ENCODE measurements at places on chromosomes 5 and 9.

DNA sequence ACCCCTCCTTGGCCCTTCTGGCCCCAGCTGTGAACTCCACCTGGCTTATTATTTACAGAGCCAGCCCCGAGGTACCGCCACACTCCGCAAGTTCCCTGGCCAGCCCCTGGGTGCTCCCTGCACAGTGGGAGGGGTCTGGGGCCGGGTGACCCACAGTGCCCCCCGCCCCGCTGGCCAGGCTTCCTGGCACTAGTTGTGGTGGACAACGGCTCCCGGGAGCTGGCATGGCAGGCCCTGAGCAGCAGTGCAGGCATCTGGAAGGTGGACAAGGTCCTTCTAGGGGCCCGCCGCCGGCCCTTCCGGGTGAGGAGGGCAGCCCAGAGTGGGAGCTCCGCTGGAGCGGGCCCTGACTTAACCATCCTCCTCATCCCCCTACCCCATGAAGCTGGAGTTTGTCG lies 3.9 kb downstream of the MAMDC4 start:
- DNase-seq = no peak

GRCh38 chr5:114176356-114176755 lies 185.5 kb upstream of the KCNN2 start:
- no peak for DNase-seq

- no peak for DNase-seq
Measured at GRCh38 chr5:132365213-132365612, 4.3 kb upstream of the SLC22A5 start.

GRCh38 chr5:33537240-33537639 lies 96.5 kb downstream of the TARS1 start:
- no peak for DNase-seq

- DNase-seq = no peak
Measured at GRCh38 chr5:92353107-92354030, 970.3 kb upstream of the ARRDC3 start.

- no peak for DNase-seq
Measured at GRCh38 chr9:84331119-84331809, 9.3 kb downstream of the SLC28A3 start.

- no peak for DNase-seq
Measured at GRCh38 chr9:109083141-109083540, 36.6 kb downstream of the TMEM245 start.

GRCh38 chr9:118455259-118455658 lies 751.1 kb downstream of the TLR4 start:
- DNase-seq = no peak

GRCh38 chr5:36877667-36878391 lies 1.3 kb downstream of the NIPBL start:
- no peak for DNase-seq

DNA sequence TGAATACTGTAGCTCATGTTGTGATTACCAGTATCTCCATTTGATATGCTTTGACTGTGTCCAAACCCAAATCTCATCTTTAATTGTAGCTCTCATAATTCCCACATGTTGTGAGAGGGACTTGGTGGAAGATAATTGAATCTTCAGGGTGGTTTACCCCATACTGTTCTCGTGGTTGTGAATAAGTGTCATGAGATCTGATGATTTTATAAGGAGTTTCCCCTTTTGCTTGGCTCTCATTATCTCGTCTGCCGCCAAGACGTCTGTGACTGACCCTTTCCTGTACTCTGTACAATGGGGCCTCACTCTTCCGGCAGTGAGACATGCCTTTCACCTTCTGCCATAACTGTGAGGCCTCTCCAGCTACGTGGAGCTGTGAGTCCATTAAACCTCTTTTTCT lies 59.3 kb downstream of the TRIO start:
- no peak for DNase-seq

GRCh38 chr9:126173401-126173800 lies 153.2 kb upstream of the MVB12B start:
- no peak for DNase-seq

- DNase-seq = no peak
Measured at GRCh38 chr5:80569961-80570786, at the start of gene ANKRD34B. Gene ANKRD34B, minus strand, starts transcription at chr5:80570280. Its CDS starts 10,261 bp downstream, at chr5:80560019.

- no peak for DNase-seq
Measured at GRCh38 chr9:114900942-114901802, 29.2 kb downstream of the TNFSF8 start.

- DNase-seq = no peak
Measured at GRCh38 chr9:73683862-73684591, 532.4 kb downstream of the ANXA1 start.

DNA sequence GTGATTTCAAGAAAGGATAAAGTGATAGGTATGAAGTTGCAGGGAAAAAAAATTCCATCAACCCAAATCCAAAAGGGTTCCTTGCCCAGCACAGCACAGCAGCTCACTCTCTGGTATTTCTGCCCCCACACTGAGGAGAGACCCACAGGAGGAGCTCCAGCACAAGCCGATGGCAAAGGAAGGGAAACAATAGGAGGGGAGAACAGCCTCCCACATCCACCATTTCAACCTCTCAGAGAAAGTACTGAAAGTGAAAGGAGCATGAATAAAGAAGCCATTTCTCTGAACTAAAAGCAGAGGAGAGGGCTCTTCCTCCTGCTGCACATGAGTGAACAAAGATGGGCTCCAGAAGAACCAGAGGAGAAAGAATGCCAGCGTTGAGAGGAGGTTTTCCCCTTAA lies 54.9 kb upstream of the ZSWIM6 start:
- no peak for DNase-seq

DNA sequence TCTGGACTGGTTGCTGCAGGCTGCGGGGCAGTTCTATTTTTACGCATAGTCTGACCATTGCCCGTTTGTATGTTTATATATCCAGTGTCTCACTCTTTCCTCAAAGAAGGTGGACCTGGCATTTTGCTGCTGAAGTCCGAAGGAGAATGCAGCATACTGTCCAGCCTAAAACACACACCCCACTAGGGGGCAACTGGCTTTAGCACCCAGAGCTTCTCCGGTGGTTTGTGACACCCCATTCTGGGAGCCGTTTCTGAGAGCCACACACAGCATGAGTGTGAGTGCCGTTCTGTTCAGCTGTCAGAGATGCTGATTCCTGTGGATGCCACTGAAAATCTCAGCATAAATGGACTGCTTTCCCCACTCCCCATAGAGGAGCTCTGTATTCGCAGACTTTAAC lies 290.5 kb upstream of the TAS2R1 start:
- no peak for DNase-seq

GRCh38 chr5:107532169-107532878 lies 138.4 kb downstream of the EFNA5 start:
- no peak for DNase-seq

DNA sequence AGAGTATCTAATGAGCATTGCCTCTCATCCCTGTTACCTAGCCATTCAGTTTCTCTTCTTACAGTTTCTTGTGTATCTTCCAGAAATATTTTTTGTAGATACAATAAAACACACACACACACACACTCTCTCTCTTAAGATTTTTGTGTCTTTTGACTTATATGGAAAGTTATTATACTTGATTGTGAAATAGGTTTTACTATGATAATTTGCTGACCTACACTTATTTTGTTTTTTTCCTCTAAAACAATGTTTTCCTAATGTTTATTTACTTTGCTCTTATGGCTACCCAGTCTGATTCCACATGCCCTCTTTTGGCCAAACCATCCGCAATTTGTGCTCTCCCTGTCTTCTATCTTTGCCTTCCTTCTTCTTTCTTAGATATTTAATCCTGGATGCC lies 25.3 kb downstream of the LRRTM2 start:
- DNase-seq = no peak

GRCh38 chr9:30120666-30121065 lies 2263.8 kb upstream of the ACO1 start:
- no peak for DNase-seq

GRCh38 chr5:56080375-56081052 lies 85.8 kb upstream of the IL6ST start:
- DNase-seq = no peak

- DNase-seq = no peak
Measured at GRCh38 chr5:1004461-1005248, 3.9 kb upstream of the NKD2 start.

DNA sequence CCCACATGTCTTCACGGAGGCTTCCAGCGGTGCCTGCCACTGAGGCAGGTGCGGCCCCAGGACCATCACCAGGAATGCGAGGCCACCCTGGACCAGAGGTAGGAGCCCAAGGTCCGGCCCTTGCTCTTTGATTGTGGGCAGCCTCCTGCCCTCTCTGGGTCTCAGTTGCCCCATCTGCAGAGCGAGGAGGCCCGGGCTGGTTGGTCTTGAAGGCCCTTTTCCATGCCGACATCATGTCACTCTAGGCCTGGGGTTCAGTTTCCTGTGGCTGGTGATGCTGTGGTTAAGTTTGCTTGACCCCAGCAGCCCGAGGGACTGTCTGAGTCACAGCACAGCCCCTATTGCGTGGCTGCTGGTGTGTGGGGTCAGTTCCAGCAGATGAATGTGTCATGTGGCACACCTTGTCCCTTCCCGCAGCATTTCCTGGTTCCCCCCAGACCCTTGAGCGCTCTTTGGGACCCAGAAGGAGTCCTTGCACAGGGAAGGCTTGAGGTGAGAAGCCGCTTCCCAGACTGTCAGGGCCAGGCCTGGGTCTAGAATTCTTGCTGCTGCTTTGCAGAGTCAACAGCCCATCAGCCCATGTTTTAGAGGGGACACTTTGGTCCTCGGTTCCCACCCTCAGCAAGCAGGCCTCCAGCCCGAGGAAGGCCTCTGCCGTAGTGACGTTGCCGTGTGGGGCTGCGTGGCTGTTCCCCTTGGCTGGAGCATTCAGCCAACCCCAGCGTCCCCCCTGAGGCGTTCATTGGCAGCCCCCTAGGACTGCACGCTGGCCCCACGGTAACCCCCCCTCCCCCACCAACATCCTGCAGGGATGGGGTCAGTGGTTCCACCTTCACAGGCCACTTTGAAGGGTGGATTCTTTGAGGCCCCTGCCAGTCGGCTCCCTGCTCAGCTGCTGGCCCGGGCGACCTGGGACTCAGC lies 31.0 kb upstream of the HMCN2 start:
- DNase-seq = no peak

DNA sequence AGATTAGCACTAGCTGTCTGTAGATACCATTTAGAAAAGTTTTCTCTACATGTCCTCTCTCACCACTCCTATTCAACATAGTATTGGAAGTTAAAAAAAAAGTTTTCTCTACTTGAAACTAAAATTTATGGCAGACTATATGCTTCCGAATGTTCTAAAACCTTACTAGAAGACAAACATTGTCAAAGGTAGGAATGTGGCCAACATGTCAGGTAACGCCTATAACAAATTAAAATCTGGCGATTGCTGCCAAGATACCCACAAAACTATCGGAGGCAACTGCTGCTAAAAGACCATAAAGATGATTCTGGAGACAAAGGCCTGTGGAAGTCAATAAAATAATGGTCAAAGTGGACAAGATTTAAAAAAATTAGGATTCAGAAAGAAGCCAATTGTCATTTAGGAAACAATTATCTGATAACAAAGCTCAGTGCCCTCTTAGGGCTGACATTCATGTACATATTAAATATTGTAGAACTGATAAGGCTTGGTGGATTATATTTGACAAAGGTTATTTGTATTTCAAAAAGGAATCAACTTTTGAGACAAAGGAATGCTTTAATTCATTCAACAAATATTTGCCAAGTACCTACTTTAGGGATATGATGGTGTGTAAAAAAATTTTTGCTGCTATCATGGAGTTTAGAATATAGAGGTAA lies 52.7 kb downstream of the CDKN2A start:
- no peak for DNase-seq

DNA sequence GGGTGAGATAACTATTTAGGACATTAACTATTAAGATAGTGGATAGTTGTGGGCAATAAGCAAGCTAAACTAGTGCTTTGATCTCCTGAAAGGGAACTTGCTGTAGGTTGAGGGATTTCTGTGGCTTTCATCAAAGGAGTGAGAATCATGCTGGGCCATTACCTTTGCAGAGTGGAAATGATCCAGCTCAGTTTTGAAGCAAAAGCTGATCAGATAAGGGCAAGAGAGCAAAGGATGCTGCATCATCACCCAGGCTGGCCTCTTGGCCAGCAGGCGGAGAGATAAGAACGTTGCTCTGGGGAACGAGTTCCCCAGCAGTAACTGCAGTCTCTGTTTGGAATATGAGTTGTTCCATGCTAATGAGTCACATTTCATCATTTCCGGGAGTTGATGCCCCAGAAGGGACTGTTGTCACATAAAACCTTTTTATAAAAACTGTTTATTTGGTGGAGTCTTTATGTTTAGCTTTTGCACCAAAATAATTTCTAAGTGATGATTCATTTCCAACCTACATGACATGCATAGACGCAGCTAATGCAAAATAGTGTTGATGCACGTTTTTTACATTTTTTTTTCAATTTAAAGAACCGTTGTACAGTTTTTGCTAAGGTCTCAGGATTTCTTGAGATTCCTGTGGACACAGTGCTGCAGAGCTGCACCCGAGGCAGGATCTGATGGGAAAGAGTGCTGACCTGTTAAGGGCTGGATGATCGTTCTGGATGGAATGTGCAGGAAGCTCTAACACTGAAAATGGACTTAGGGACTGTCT lies 99.3 kb downstream of the ACTBL2 start:
- DNase-seq = no peak

All from activated CD4-positive, alpha-beta T cell treated with anti-CD3 and anti-CD28 coated beads, Interleukin-2, amount 50 U/mL, for 24 hours (primary cell).